Inflammatory macrophage (primary cell): ENCODE measurements at places on chromosomes 7 and 10.
A peak's percentile ranks its signal among the peaks of the same experiment; 100 is the strongest.

DNA sequence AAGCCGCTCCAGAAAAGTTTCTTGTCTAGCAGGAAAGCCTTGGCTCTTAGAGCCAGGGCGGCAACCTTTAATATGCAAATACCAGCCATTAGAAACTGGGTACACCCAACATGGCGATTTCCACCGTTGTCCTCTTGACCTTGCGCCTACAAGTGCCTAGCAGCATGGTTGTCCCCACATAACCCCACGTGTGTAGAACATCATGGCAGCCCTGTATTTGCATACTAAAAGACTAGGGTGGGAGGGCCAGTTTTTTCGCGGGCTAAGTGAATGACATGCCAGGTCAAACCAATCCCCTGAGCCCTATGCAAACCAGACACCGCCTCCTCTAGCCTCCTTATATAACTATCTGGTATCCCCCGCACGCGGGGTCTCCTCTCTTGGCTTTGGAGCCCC is 58.4 kb upstream of the FZD8 start:
- DNase-seq = no peak

DNA sequence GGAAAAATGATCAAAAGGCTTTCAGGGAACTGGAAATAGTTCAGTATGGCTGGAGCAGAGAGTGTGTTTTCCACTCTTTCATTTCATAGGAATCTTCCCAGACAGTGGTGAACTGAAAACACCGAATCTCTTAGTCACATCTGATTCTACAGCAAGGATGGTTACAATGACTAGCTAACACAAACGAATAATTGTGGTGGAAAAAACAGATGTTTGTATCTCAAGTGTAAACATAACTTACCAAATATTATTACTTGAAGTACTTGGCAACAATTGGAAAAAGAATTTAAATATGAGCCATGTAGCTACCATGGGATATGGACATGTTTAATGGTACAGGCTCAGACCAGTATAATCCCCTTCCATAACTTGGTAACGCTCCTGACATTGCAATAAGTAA is 21.1 kb upstream of the BPGM start:
- DNase-seq = no peak

- no peak for DNase-seq
Measured at GRCh38 chr7:7554021-7554432, 12.7 kb upstream of the MIOS start.

GRCh38 chr10:11165591-11166543 is 148.2 kb downstream of the CELF2 start:
- DNase-seq = peak; percentile 69

- DNase-seq = no peak
Measured at GRCh38 chr7:28383975-28384374, 28.3 kb upstream of the CREB5 start.

GRCh38 chr7:5077740-5078139 is 32.1 kb downstream of the RBAK start:
- DNase-seq = no peak

DNA sequence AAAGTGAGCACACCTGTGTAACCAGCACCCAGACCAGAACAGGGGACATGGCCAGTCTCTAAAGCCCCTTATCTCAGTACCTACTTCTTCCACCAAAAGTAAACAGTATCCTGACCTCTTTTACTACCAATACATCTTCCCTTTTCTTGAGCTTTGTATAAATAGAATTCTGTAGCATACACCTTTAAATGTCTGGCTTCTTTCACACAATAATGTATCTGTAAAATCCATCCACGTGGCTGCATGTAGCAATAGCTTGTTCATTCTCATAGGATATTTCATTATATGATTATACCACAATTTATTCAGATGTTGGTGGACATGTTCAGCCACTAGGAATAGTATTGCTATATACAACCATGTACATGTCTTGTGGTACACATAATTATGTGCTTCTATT is 40.6 kb downstream of the BTBD16 start:
- DNase-seq = no peak

DNA sequence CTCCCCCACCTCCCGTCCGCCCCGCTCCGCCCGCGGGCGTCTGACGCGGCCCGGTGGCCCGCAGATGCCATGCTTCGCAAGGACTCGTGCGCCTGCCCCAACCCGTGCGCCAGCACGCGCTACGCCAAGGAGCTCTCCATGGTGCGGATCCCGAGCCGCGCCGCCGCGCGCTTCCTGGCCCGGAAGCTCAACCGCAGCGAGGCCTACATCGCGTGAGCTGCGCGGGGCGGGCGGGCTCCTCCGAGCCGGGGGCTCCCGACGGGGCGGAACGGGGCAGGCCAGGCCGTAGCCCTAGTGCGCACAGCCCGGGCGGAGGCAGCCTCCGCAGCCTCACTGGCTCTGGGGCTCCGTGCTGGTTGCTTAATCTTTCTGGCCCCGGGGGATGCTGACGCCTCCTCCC is 2.8 kb downstream of the ASIC3 start:
- peak; percentile 46 for DNase-seq

DNA sequence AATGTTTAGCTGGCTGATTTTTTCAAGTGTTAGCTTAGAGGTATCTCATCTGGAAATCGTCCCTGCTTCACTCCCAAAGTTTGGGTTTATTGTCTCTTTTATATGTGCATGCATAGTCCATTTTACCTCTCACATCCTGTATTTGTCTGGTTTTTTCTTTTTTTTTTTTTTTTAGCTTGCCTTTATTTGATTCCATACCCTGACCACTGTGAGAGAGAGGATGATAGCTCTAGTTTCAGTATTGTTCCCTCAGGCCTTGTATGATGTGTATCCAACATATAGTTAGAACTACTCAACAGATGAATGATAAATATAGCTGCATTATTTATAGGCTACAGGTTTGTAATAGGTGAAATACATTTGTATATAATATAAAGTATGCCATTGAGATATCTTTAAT is 29.9 kb downstream of the PCGF5 start:
- DNase-seq = no peak

GRCh38 chr7:126685018-126685573 is 567.6 kb downstream of the GRM8 start:
- DNase-seq = no peak

GRCh38 chr10:93461807-93462178 is 20.3 kb downstream of the MYOF start:
- DNase-seq = peak; percentile 29

- DNase-seq = no peak
Measured at GRCh38 chr10:132370426-132371340, 26.3 kb upstream of the PWWP2B start.

- no peak for DNase-seq
Measured at GRCh38 chr10:7635408-7636125, 31.2 kb downstream of the ITIH5 start.

- no peak for DNase-seq
Measured at GRCh38 chr7:83289419-83289993, 126.8 kb upstream of the PCLO start.

DNA sequence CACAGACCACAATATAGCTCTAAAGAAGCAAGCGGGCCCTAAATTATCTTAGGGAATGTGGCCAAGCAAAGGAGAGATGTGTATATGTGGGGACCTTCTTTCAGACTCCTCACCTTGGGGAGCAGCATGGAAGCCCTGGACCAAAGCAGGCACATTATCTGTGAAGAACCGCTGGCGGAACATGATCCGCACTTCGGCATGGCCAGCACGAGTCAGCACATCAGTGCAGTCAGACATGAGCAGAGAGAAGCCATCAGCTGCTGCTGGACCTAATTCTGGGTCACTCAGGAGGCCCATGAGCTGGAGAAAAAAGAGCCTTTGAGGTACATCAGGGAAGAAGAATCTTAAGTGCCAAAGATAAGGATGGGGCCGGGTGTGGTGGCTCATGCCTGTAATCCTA is 14.0 kb downstream of the ZDHHC16 start:
- no peak for DNase-seq

DNA sequence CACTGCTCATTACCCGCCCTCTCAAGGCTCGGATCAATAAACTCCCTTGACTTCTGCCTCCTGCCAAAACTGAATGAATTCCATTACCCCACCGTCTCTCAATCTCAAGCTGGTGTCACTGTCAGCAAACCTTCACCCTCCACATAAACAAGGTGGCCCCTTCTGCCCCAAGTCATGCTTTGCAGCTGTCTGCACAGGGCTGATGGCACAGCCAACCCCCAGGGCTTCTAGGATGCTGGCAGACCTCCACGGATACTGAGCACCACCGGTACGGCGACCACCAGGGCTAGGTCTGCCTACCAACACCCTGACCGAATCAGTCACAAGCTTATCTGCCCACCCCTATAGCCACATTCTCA is 46.1 kb downstream of the PARD3 start:
- DNase-seq = no peak

DNA sequence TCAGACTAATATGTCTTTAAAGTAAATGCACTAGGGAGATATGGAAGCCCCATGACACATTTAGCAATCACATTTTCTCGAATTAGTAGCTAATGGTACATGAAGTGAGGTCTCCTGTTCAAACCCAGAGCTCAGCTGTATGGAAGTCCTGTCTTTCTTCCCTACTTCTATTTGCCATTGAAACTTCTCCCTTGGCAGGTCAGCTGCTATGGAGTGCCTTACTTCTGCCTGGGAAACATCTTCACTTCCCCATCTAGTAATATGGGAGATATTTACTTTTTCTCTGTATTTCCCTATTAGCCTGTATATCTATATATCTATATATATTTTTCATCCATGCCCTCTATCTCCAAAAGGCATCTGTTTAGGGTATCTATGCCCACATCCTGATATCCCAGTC is 225.3 kb upstream of the INHBA start:
- DNase-seq = peak; percentile 49

GRCh38 chr7:104412911-104413310 is 84.5 kb downstream of the LHFPL3 start:
- DNase-seq = no peak

DNA sequence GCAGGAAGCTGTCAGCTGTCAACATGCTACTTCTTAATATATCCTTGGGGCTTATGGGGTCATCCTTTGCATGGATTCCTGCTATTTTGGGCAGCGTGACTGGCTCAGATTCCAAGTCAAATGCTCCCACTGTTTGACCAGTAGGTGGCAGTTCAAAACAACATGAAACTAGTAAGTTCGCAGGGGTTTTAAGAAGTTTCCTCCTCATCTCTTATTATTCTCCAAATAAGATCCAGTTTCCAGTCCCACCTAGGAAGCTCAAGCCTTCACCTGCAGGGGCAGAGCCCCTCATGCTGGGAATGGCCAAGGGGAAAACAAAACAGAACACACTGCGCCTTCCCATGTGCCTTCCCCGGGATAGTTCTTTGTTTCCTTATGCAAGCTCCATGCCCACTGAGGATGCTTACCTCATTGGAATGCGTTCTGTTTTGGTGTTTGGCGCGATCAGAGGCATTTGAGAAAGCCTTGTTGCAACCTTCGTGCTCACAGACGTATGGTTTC is 259.8 kb downstream of the GLI3 start:
- DNase-seq = peak; percentile 58

DNA sequence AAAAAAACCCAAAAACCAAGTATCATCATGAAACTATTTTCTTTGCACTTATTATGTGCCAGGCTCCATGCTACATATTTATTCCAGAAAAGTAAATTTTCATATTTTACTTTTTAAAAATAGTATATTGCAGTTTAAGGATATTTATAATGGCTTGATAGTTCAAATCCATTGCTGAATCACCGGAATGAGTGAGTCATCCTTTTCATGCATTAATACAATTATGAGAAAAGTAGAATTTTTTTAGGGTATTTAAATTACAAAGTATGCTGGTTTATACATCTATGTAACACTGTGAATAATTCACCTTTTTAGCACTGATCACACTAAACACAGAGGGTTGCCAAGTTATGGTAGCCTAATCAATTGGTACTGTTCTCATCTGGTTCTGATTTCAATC is 54.3 kb downstream of the SLC16A9 start:
- no peak for DNase-seq

- no peak for DNase-seq
Measured at GRCh38 chr10:133132473-133133291, 27.3 kb upstream of the KNDC1 start.

- DNase-seq = no peak
Measured at GRCh38 chr10:129345763-129346162, 121.3 kb upstream of the MGMT start.

- no peak for DNase-seq
Measured at GRCh38 chr10:36254199-36254598, 612.1 kb upstream of the FZD8 start.

GRCh38 chr7:101880282-101881054 is 63.0 kb downstream of the CUX1 start:
- DNase-seq = no peak

DNA sequence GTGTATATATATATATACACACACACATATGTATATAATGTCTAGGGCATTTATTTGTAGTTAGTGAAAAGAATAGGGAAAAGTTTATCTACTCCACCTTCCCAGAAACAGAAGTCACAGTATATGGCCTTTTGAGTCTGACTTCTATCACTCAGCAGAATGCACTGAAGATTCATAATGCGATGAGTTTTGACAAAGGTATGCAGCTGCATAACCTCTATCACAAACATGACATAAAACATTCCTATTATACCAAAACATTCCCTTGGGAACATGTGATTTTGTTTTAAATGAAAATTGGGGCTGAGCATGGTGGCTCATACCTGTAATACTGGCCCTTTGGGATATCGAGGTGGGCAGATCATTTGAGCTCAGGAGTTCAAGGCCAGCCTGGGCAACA is 137.3 kb upstream of the EEPD1 start:
- no peak for DNase-seq

DNA sequence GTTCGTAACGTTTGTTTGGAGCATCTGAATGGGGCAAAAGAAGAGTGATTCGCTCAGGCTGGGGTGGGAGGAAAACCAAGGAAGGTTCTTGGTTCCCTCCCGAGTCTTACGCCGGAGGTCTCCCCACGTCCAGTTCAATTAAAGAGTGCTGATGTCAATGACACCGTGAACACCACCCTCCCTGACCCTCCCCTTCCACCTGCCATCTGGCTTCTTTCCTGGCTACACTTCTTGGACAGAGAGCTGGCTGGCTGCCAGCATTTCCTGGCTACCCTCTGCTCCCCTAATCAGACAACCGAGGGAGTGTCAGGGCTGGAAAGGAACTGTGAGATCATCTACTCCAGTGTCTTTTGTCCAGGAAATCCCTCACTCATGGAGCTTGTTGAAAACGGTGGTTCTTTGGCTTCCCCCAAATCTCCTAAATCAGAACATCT is 24.1 kb upstream of the FFAR4 start:
- DNase-seq = no peak

DNA sequence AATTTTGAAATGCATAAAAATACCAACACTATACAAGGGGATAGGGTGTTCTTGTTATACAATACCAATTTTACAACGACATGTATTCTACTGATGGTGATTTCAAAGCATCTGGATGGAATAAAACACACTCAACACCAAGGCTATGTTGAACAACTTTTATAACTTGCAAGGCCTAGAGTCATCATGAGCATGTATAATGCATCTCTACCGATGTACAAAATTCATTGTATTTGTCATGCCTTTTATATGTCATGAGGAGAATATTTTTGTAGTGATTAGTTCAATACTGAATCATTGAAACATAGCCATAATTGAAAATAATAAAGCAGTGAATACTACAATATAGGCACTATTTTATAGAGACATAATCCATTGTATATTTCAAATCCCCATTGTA is 160.2 kb downstream of the ETV1 start:
- DNase-seq = no peak

- no peak for DNase-seq
Measured at GRCh38 chr7:6243168-6243567, 29.3 kb downstream of the CYTH3 start.

GRCh38 chr7:27102581-27103442 is at the start of gene HOXA2:
HOXA2 (minus strand) TSS chr7:27102683; CDS start chr7:27102500, 183 bp downstream.
- no peak for DNase-seq

- DNase-seq = peak; percentile 88
Measured at GRCh38 chr7:64999165-65000004, 7.1 kb downstream of the ERV3-1 start.
